ENCODE measurements at places on chromosomes 11 and 22.

DNA sequence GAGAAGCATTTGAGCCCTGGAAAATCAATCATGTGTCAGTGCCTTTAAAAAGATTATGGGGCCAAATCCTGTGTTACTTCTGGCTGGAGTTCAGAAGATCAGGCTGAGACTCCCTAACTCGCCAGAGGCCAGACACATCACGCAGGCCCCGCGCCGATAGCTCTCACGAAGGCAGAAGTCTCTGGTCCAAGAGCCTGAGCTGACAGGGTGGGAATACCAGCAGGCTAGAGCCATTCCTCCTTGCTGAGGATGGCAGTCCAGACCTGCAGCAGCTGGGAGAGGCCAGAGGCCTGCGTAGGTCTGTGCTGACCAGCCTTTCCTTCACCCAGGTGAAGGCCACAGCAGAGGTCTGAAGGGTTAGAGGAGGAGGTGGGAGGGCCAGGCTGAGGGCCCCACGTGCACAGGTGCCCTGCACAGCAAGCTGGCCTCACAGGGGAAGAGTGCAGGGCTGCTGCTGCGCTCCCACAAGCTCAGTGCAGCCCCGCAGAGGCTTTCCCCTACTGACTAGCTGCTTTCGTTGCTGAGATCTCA, 52.9 kb downstream of the ST14 start:
- DNase-seq = no peak

GRCh38 chr22:24768537-24769374, 5.8 kb downstream of the PIWIL3 start:
- peak; percentile 62 for DNase-seq

GRCh38 chr11:36447947-36448346, 62.1 kb downstream of the TRAF6 start:
- DNase-seq = peak; percentile 73

GRCh38 chr11:61075891-61076290, 26.4 kb upstream of the CD5 start:
- no peak for DNase-seq

GRCh38 chr11:70731271-70732022, 333.1 kb downstream of the CTTN start:
- no peak for DNase-seq

DNA sequence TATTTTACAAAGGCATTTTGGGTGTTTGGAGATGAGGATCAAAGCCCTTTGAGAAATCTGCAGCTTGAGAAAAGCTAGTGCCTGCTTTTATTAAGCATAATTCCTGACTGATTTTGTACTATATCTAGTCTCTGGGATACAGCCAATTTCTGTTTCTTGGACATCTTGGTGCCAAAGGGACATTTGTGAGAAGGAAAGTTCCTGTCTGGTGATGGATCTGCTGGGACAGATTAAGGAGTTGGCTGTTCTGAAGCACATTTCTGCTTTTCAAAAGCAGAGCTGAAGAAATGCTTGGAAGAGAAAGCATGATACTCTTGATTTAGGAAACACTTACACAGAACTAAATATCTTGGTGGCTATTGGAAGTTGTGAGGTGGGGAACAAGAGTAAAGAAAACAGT, 254.6 kb upstream of the CCDC90B start:
- no peak for DNase-seq

GRCh38 chr22:32336121-32336603, 21.5 kb upstream of the RFPL3 start:
- DNase-seq = no peak

DNA sequence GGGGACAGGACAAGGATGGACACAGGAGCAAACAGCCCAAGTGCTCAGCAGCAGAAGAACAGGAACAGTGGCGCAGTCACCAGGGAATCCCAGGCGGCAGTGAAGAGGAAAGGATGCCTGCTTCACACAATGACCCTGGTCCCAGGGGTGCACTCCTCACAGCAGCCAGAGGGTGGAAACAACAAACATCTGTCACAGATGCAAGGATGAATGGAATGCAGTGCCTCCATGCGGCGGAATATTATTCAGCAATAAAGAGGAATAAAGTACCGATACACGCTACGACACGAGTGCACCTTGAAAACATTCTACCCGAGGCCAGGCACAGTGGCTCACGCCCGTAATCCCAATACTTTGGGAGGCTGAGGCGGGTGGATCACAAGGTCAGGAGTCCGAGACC, 12.7 kb downstream of the CSNK1E start:
- DNase-seq = no peak

GRCh38 chr11:21892736-21893564, 299.9 kb upstream of the ANO5 start:
- DNase-seq = no peak

DNA sequence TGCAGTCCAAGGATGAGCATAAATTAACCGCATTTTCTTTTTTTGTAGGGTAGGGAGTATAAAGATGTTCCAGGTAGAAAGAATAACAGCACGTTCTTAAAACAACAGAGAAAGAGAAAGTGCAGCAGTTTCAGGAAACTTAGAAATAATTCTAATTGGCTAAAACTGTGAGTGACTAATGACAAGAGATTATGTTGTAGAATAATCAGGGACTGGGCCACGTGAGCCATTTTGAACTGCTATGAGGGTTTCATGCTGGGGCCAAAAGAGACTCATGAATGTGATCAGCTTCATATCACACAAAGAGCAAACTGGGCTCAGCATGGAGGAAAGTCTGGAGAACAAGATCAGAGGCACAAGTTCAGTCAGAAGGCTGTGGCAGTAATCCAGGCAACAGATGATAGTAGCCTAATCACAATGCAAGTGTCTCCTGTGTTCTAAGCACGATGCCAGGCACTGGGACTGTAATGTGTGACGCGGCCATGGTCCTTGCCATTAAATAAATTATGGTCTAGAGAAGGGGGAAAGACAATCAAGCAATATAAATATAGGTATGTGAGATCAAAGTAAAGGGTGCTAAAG, 17.9 kb downstream of the CWF19L2 start:
- DNase-seq = no peak

- no peak for DNase-seq
These were observed 4.3 kb downstream of the RGL4 start for GRCh38 chr22:23695141-23695540.

GRCh38 chr11:65685981-65686380, 23.3 kb upstream of the RELA start:
- no peak for DNase-seq

DNA sequence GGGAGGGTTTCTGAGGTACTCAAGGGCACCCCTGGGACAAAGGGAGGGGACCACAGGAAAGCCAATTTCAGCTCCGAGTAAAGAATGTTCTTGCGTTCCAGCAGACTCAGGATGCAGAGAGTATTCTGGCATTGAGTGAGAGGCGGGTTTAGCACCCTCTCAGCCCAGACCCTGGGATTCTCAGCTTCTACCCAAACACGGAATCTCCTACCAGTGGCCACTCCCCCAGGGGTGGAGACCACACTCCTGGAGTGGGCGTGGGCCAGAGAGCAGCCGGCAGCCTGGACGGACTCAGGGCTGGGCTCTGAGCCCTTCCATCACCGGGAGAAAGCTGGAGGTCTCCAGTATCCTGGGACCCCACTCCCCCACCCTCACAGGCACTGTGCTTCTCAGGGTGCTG, 26.1 kb upstream of the TTLL12 start:
- DNase-seq = no peak

- DNase-seq = no peak
These were observed 10.9 kb downstream of the DRICH1 start for GRCh38 chr22:23621082-23621780.

All from NCI-H345 (cell line).